ENCODE measurements at places on chromosomes 7 and 10.

- no peak for DNase-seq
Measured at GRCh38 chr10:108631332-108631731, 1292.0 kb downstream of the XPNPEP1 start.

- no peak for DNase-seq
Measured at GRCh38 chr7:2007551-2007950, 225.2 kb downstream of the MAD1L1 start.

GRCh38 chr7:158237672-158238335 lies 349.8 kb downstream of the PTPRN2 start:
- DNase-seq: no peak

- no peak for DNase-seq
Measured at GRCh38 chr10:101826852-101827434, 8.7 kb upstream of the OGA start.

DNA sequence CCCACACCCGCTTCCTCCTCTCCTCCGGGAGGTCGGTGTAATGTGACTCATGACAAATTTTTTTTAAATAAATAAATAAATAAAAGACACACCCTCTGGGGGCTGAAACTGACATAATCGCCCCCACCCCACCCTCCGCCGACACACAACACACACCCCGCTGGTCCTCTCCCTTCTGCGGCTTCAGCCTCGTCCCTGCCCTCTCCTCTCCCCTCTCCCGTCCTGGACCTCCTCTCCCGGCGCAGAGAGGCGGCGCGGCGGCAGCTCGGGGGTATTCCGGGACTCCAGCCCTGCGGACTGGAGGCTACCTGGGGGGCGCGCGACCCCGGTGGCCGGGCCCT lies 686 bp downstream of the ABI1 start:
- peak; percentile 14 for DNase-seq

DNA sequence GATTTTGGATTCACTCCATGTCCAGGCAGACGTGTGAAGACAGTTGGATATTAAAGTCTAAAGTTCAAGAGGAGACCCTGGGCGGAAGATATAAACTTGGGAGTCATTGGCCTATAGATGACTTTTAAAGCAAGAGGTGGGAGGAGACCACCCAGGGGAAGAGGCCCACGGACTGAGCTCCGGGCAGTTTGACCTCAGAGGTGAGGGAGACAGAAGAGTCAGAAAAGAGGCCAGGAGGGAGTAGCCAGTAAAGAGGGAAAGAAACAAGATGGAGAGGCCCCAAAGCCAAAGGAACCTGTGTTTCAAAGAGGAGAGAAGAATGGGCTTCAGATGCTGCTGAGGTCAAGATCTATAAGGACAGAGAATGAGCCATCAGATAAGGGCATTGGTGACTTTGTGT lies 11.4 kb downstream of the CARD11 start:
- DNase-seq: no peak

- DNase-seq: no peak
Measured at GRCh38 chr10:21705828-21706176, 171.8 kb downstream of the MLLT10 start.

DNA sequence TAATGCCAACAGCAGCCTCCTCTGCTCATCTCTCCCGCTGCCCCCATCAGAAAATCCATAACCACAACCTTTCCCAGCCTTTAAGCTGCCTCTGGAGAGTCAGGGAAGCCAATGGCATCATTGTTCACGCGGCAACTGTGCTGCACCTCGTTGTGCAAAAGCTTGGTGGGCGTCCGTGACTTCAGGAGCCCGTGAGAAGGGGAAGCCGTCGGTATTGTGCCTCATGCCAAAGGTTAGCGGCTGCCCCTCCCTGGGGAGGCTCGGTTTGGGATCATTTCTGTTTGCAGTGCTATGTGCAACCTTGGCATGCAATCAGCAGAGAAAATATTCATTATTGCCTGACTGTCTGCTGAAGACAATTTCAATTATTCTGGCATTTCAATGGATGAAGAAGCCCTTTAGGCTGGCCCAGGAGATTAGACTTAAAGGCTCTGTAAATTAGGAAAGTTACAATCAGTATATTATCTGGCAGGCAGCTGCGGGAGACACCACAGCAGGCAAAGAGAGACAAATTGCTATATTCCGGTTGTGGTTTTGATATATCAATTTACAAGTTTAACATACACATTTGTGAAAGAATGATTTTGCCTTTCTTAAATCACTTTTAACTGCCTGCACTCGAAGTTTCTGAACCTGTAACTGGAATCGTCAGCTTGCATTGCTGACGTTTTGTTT lies 244.5 kb downstream of the GATA3 start:
- DNase-seq: no peak

GRCh38 chr10:104260775-104261115 lies 6.1 kb downstream of the GSTO1 start:
- no peak for DNase-seq

- no peak for DNase-seq
Measured at GRCh38 chr7:134375206-134375605, 58.5 kb upstream of the SLC35B4 start.

DNA sequence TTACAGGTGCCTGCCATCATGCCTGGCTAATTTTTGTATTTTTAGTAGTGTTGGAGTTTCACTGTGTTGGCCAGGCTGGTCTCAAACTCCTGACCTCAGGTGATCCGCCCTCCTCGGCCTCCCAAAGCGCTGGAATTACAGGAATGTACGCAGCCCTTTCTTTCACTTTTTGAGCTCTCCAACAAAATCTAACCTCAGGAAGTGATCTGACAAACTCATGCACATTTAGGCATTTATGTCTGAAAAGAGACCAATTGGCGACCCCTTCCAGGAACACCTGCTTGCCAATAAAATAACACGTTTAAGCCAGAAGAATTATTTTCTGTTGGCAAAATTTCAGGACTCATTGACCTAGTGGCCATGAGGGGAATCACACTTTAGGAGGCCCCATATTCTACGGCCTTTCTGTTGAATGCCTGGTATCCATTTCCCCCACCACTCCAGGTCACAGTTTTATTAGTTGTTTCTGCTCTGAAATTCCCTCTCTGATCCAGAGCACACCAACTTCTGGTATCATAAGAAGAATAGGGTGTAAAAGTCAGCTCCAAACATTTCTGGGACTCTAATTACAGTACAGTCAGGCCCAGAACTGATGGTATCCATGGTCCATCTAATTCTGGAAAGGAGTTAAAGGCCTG lies 65.8 kb upstream of the FRMD4A start:
- no peak for DNase-seq

DNA sequence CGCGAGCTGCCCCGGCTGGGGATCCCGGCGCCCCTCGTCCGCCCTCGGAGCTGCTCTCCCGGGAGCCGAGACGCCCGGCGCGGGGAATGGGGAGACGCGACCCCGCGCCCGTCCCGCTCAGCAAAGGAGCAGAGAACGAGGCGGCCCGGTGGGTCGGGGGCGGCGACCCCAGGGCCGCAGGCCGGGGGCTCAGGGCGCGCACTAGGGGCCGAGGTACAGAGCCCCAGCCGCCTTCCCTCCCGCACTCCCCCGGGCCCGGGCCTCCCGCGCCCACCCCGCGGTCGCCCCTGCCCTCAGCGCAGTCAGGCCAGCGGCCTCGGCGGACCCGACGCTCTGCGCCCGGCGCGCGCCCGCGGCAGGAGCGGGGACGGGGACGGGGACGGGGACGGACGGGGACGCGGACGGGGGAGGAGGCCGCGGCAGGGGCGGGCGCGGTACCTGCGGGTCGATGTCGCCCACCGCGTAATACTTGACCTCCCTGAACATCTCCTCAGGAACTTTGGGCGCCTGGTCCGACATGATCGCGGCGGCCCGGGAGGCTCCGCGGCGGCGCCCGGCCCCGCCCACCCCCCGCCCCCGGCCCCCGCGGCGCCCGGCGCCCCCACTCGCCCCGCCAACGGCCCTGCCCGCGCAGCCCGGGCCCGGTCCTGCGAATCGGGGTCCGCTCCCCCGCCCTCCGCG lies 373 bp downstream of the PAXIP1 start:
- DNase-seq: no peak

GRCh38 chr10:688312-689120 lies 952 bp downstream of the DIP2C start:
- DNase-seq: no peak

GRCh38 chr10:61900829-61901792 lies at the start of gene ARID5B:
TSS of gene ARID5B (plus strand) at chr10:61901699. CDS start at chr10:61901710, 11 bp downstream.
- no peak for DNase-seq

- DNase-seq: no peak
Measured at GRCh38 chr10:71493741-71494140, 97.0 kb downstream of the CDH23 start.

DNA sequence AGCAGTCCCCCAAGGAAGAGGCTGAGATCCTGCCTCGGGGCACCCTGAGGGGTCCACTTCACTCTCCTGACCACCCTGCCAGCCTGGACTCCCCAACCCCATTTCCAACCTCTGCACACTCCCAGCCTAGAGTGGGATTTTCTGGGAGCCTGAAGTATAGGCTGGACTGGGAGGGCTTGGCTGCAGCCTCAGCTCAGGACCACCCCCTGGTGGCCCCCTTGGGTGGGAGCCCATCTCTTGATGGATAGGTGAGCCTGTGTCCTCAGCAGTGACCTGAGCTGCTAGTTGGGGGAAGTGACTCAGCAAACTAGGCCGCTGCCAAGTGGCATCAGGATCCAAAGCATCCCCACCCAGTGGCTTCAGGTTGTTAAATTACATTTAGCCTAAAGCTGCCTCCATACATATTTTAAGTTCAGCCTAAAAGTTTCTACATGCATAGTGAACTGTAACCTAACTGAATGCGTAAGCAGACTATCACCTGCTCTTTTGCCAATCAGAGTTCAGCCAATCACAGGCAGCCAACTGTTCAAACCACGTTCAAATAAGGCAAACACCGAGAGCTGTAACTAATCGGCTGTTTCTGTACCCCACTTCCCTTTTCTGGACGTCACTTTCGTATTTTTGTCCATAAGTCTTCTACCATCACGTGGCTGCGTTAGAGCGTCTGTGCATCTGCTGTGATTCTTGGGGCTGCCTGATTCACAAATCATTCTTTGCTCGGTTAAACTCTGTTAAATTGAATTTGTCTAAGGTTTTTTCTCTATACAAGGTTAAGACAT lies 144.0 kb downstream of the PLPP4 start:
- no peak for DNase-seq

- no peak for DNase-seq
Measured at GRCh38 chr10:72466018-72466417, 111.3 kb upstream of the DNAJB12 start.

DNA sequence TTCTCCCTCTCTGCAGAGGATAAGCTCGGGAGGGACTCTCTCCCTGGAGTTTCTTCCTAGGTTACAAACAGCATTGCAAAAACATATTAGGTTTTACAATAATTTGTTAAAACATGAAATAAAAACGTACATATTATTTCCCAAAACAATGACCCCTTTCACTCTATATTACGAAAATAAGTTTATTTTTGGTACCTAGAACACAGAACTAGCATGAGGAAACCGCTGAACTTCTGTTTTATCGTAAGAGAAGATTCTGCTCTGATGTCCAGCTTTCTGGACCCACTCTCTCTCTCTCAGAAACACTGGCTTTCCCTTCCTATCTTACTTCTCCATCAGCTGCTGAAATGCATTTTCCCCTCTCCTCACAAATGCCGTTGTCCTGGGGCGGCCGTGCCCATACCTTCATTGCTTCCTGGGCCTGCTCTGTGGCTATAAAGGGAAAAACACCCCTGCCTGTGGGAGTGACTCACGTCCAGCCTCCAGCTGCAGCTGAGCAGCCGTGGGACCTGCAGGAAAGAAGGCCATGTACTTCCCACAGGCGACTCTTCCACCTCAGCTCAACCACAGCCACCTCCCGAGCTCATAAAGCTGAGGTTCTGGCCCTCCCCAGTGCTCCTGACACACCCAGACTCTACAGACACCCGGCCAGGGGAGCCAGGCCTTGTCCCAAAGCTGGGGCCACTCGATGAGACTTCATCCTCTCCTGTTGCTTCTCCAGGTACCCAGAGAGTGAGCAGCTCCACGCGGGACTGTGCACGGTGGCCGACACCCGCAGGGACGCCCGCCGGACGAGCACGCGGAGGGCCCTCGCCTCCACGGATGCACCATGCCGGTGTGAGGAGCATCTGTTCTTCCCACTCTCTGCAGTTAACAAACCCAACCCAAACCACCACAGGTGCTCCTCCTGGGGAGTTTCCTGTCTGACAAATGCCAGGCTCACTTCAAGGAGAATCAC lies 3.1 kb downstream of the GPER1 start:
- no peak for DNase-seq

DNA sequence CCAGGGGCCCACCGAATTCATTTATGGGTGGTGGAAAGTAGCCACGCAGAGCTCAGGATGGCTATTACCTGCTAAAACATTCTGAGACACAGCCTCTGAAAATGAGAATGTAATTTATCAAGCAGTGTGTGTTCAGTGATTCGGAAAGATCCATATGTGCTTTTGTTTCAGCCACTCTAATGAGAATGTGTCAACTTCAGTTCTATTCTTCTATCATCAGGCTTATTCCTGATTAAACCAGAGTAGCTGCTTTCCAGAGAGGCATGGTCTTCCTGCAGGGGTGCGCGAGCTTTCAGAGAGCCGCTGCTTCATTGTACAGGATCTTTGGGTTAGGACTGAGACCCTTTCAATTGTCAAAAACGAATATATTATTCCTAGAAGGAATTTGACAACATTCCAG lies 167.6 kb downstream of the OTUD1 start:
- no peak for DNase-seq

- no peak for DNase-seq
Measured at GRCh38 chr7:31061185-31061584, 9.1 kb downstream of the ADCYAP1R1 start.

DNA sequence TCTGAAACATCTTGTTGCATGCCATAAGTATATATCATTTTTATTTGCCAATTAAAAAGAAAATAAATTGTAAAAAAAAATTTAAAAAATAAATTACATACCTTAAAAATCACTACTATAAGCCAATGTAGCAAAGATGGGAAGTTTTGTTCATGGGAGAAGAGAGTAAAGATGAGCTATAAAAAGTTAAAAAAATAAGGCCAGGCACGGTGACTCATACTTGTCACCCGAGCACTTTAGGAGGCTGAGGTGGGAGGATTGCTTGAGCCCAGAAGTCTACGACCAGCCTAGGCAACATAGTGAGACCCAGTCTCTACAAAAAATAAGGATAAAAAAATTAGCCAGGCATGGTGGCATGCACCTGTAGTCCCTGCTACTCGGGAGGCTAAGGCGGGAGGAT lies 8.4 kb upstream of the STK32C start:
- no peak for DNase-seq

- DNase-seq: no peak
Measured at GRCh38 chr7:119594956-119595355, 678.0 kb upstream of the KCND2 start.

DNA sequence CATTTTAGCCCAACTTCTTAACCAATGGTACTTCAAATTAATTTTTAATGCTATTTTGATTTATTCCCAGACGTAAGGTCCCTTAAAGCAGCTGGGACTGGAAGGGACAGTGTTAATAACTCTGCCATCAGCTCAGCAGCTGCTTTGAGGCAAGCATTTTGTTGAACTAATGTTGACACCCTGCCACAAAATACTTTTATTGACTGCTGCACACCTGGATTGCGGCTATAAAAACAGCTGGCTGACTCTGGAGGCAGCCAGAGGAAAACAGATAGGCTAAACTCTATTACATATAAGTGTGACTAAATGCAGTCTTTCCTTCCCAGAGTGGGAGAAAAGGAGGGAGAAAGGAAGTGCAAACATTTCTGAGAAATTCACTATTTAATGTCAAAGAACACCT lies 77.6 kb downstream of the ETV1 start:
- no peak for DNase-seq
